ENCODE measurements at places on chromosomes 2 and 18.

DNA sequence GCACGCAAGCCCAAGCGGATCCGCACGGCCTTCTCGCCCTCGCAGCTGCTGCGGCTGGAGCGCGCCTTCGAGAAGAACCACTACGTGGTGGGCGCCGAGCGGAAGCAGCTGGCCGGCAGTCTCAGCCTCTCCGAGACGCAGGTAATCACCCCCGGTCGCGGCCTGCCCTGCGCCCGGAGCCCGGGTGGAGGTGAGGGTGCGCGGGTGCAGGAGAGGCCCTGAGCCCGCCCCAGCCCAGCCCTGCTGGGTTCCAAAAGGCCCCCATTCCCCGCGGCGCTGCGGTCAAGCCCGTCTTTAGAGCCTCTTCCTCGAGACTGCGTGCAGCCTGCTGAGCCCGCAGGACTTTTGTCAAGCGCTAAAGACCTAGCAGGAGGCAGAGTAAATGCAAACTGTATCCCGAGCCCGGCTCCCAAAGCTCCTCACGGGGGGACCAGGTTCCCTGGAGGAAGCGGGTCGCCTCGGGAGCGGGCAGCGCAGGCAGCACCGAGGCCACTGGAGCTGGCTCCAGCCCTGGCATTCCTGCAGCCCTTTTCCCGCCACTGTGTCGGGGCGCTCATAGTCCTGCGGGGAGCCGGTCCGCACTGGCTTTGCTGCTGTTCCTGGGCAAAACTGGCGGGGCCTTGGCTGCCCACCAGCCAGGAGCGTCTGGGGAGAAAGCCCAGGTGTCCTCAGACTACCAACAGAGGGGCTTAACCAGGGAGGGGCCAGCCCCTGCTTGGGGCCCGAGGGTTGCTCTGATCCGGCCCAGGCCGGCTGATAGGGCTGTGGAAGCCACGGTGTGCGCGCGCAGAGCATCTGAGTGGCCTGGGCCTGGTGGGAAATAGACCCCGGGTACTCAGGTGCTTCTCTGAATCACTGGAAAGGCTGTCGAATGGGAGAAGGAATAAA lies 7.3 kb downstream of the EMX1 start:
- DNase-seq: no peak

DNA sequence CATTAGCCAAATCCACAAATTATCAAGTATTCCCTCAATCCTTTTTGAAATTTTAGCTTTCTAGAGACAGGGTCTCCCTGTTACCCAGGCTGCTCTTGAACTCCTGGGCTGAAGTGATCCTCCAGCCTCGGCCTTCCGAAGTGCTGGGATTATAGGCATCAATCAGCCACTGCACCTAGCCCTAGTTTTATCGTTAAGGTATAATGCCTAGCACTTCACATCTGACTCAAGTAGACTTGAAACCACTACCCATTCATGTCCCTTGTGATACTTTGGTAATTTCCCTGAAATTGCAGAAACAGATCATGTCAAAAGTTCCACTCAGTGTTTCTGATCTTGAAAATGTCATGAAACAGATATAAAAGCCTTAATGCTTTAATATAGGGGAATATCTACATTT lies 26.3 kb downstream of the MEX3C start:
- DNase-seq: no peak

GRCh38 chr2:119486886-119487285 lies 37.4 kb downstream of the SCTR start:
- DNase-seq: no peak

DNA sequence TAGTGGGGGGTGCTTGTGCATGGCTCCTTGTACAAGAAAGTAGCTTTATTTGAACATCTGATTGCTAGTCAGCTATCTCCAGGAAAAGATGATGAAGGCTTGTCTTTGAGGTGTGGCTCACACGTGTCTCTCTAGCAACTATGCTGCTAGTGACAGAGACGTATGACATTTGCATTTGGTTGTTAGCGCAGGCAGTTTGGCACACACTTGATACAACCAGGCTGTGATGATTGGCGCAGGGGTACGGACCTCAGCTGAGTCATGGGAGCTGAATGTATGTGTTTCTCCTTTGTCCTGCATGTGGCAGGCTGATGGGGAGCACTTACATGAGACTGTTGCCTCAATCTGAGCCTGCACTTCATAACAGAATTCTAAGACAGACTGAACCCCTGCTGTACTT lies 29.6 kb downstream of the PTCD3 start:
- DNase-seq: no peak

DNA sequence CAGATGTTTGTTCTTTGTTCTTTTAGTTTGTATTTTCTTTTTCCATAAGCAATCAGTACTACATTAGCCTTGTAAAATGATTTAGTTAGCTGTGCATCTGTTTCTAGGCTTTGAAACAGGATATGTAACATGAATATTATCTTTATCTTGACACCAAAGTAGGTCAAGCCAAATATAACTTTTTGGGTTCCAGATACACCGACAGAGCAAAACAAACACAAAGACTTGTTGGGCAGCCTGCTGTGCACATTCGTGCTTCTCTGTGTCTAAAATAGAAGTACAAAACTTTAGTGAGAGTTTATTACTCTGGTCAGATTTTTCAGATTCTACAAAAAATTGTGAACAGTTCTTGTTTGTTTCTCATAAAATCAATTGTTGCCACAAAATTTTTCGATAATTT lies 1059.3 kb upstream of the GYPC start:
- no peak for DNase-seq

- no peak for DNase-seq
Observed at GRCh38 chr2:79740879-79741443, 228.1 kb downstream of the CTNNA2 start.

DNA sequence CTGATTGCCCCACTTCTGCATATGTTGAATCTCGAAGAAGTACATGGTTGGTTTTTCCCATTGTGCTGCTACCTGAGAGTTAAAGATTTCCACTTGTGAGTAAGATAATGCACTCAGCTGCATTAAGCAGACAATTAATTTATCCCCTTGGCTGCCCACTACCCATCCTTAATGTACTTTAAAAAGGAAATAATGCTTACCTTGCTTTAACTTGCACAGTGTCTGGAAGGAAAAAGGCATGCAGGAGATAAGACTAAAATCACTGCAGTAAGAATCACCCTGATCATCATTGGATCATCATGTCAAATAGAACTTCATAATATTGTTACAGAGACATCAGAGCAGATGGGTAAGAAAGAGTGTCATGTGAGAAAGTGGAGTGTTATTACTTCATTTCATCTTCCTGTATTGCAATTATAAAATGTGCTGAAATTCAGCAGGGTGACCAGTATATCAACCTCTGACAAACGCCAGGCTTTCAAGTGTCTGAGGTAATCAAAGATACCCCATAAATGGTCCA lies 207.3 kb upstream of the PIK3C3 start:
- no peak for DNase-seq

DNA sequence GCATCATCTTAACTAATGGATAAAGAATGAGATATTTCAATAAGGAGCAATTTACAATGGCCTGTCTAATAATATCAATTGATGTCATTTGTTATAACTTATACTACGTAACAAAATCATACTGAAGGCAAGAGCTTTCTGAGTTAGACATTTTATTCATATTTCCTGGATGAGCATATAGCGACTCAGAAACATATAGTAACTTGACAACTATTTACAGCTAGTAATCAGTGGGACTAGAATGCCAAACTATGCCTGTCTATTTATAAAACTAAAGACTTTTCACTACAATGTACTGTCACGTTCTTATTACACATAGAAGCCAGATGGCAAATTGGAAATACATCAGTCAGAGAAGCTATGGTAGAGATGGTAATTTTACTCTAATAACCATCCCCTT lies 766.2 kb upstream of the TMEFF2 start:
- no peak for DNase-seq

DNA sequence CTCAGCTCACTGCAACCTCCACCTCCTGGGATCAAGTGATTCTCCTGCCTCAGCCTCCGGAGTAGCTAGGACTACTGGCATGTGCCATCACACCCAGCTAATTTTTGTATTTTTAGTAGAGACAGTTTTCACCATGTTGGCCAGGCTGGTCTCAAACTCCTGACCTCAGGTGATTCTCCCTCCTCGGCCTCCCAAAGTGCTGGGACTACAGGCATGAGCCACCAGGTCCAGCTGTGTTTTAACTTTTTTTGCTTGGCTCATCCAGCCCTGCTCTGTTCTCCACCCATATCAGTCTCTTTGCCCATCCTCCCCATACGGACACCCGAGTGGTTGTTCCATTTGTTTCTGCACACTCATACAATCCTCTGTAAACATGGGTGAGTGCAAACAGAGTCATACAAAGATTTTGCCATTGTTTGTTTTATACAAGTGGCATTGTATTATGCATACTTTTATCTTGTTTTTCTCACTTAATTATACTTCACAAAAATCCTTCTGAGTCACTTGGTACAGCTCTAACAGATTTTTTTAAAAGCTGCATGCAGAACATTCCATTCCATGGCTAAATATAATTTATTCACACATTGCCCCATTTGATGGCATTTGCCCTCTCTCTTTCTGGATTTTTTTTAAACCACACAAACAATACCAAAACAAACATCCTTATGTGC lies 5.3 kb downstream of the APOB start:
- no peak for DNase-seq

DNA sequence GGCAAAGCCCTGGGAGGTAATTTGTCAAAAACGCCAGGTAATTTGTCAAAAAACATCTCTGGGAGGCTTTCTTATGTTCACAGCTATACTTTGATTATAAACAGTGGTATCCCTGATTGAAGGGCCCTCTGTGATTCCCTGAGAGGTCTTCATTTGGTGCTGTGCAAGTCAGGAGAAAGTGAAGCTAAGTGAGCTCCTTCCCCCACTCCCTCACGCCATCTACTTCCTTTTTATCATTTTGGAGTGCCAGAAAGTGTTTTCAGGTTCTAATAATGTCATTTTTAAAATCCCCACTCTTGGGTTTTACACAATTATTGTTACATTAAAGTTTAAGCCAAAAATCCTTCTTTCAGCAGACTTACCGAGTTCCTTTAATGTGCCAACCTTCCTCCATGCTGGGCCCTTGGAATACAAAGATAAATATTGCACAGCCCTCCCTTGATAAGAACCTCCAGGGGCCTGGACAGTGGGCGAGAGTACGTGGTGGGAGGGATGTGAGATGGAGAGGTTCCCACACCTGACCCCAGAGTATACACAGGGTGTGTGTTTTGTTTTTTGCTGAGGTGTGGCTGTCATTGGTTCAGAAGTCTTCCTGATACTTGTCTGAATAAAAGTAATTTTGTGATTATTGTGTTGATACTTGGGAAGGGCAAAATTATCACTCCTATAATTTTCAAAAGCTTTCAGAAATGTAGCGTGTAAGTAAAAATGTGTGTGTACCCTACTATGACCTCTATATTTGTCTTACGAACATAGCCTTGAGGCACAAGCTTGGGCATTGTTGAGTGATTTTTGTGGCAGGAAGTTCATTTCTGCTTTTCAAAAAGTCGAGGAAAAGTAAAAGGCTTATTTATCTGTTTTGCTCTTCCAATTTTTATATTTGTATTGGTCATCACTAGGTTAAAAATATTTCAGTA lies 8.2 kb downstream of the MAPRE2 start:
- no peak for DNase-seq

GRCh38 chr2:29394981-29395350 lies 279.8 kb downstream of the CLIP4 start:
- no peak for DNase-seq

DNA sequence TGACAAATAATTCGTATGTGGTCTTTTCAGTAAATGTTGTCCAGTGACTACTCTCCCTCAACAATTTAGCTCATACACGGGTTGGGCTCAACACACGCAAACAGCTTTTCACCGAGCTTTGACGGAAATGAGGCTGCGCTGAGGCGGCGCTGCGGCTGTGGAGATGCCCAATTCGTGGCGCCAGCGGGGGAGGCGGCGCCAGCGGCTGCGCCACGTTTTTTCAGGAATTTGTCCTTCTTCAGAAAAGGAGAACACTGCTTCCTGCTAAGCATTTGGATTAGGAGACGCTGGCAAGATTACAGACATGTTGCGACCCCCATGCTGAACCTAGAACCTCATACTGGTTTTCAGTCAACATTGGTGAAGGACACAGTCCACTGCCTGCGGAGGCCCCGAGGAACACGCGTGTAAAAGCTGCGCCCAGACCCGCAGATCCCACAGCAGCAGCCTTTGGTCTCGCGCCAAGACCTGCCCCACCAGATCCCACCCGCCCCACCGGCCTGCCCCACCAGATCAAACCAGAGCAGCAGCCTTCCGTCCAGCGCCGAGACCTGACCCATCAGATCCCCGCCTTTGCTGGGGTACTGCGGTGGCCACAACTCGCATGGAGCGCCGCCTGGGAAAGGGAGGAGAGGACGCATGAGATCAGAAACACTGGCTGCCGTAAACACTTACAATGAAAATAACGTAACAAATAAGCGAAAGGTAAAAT lies 173.8 kb downstream of the TMEM18 start:
- DNase-seq: no peak

GRCh38 chr2:129812654-129813053 lies 166.8 kb upstream of the RAB6C start:
- DNase-seq: no peak

DNA sequence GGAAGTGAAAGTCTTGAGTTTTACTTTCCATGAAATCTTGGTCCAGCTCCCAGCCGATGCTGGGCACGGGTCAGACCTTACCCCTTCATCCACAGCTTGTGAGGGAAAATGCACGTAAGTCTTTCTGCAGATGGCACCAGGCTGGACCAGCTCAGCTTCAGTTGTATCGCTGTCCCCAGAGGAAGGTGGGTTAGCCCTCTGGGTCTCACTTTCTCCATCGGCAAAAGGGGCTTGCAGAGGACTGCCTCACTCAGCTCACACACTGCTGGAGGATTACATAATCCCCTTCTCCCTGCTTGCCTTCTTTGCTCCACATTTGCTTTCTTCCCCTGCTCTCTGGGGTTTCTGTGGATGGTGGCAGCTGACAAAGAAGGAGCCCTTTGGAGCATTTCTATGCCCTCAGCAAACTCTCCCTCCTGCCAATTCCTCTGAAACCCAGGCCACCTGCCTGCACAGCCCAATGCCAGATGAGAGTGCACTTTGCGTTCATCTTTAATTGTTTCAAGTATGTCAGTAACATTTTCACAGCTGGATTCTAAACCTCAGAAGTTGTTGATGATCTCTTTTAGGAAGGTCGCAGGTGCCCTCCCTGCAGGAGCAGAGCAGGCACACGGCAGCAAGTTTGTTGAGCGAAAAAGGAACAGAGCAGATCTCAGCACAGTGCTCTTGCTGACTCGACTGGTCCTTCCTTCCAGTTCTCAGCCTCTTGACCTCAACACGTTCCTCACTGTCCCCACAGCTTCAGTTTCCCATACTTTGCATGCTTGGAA lies 155.6 kb upstream of the GLI2 start:
- DNase-seq: no peak

GRCh38 chr2:5250482-5250881 lies 441.7 kb upstream of the SOX11 start:
- no peak for DNase-seq
